Mucosa of descending colon (tissue), 3 donors: ENCODE measurements at places on chromosomes 6 and 20. TPM values are rescaled to one million over a fixed set of nuclear protein-coding genes. Genes with fewer than 3 reads are reported as not detected.

Gene RALY
- 229 TPM for total RNA-seq

Gene QRSL1
- total RNA-seq = 15.2 TPM

Gene USP49
- total RNA-seq = 3.7 TPM

Gene TM9SF4
- 54.1 TPM for total RNA-seq

- DNase-seq = peak; percentile 62
These were observed 16.6 kb upstream of the TRIM27 start for GRCh38 chr6:28940294-28940857.

GRCh38 chr20:3473324-3473723 is 2.5 kb downstream of the ATRN start:
- no peak for DNase-seq

DNA sequence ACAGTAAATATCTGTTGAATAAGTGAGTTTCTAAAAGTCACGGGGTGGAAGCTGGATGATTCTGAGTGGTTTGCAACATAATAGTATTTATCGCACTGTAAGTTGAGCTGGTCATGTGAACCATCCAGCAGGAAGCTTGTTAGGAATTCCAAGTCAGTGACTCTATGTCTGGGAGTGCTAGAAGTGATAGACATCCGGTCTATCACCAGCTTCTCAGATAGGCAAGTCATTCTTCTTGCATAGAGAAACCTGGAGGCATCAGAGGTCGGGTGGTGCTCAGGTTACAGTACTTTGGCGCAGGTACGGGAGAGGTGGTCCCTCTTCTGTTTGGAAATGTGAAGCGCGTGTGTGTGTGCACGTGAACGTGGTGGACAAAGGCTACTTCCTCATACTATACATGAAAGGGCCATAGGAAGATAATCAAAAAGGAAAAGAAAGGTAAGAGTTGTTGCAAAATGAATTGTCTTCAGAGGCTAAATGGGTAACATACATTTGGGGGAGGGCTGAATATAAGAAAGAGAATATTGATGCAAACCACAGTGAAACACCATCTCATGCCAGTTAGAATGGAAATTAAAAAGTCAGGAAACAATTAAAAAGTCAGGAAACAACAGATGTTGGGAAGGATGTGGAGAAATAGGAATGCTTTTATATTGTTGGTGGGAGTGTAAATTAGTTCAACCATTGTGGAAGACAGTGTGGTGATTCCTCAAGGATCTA is 299.3 kb upstream of the ZFP64 start:
- no peak for DNase-seq

GRCh38 chr20:10927936-10928840 is 254.4 kb upstream of the JAG1 start:
- DNase-seq = no peak

DNA sequence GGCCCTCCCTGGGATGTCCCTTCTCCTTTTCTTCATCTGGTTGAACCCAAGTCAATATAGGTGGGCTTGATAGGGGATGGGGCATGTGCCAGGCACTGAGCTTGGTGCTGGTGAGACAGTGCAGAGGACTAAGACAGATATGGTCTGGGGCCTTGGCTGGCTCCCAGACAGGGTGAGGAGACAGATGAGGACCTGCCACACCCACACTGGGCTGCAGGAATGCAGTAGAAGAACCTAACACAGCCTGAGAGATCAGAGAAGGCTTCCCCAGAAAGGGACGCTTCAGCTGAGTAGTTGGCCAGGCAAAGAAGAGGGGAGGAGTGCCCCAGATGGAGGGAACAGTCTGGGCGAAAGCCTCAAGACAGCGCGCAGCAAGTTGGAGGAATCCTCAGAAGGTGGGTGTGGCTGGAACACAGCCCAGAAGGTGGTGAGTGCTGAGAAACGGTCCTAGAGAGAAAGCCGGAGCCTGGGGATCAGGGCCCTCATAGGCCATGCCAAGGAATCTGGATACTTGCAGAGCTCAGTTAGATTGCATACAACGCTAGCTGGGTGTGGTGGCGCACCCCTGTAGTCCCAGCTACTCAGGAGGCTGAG is 26.4 kb downstream of the CD40 start:
- no peak for DNase-seq

DNA sequence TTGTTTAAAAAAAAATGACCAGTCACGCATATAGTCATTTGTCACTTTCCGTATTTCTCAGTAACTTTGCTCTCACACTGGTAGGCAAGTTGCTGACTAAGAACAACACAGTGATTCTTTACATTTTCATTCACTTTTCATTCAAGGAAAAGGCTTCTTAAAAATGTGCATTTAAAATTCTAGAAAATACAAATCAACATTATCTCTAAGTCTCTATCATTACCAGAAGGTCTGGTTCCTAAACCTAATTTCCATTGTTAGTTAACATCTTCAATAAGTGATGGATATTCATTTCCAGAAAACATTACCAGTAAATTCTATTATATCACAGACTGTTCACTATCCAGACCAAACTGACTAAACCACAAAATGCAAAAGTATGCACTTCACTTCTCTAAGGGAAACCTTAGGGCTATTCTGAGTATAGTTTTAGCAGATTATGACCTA is 115.3 kb downstream of the AHI1 start:
- DNase-seq = no peak

GRCh38 chr6:4313044-4313686 is 177.8 kb upstream of the ECI2 start:
- peak; percentile 63 for DNase-seq

DNA sequence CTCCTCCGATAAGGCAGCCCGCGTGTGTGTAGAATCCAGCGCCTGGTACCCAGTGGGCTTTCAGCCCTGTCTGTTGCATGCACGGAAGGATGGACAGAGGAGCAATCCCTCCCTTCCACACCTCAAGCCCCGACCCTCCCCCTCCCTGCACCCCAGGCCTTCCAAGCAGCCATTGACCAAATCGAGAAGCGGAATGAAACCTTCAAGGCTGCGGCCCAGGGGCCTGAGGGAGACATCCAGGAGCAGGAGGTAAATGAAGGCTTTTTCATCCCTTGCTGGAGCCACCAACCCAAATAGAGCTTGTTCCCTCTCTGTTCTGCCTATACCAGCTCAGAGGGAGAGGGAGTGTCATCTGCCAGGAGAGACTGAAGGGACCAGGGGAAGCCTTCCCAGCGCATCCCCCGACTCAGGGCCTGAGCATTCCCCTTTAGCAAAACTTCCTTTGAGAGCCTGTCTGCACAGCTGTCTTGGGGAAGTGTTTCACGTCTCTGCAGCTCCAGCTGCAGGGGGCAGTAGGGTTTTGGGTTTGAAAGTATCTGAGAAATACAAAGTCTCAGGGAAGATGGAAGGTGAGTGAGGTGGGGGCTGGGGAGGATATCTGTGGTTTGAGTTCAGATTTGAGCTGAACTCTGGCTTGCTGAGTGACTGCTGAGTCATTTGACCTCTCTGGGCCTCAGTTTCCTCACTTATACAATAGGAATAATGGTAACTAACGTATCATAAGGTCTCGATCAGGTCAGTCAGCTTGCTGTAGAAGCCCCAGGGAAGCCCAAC is 16.1 kb downstream of the FGD2 start:
- no peak for DNase-seq

- DNase-seq = no peak
These were observed 13.6 kb downstream of the GINS1 start for GRCh38 chr20:25421102-25421501.

DNA sequence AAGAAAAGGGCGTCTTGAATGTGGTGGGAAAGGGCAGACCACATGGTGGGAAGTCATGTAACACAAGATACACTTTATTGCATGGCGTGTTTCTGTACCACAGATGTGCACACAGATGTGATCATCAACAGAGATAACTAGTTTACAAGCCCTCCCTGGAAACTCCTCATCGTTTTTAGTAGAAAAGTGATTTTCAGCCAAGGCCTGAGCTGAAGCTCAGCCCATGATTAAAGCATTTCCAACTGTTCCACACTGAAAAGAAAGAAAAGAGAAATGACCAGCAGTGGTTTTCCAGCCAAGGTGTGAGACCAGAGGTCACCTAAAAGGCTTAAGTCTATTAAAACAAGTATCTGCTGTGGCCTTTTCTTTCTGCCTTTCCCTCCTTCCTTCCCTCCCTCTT is 463.9 kb upstream of the JAG1 start:
- no peak for DNase-seq

DNA sequence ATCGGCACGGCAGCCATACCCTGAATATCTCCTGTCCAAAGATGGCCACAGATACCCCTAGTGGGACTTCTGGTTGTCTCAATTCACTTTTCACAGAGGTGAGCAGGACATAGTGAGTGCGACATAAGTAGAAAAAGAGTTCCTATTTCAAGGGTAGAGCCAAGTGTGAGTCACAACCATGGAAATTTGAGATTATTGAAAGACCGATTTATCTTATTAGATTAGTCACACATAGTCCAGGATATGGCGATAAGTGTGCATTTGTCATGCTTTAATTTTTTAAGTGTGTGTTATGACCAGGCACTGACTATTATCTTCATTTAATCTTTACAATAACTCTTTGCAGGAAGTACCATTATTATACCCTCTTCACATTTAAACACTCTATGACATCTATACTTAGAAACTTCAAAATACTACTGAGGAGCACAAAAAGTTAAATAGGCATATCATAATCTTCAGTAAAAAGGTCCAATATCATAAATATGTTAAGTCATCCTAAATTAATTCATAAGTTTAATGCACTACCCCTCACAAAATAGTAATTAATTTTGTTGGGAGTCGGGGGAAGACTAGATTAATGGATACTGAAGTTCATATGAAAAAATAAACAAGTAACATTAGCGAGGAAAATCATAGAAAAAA is 13.4 kb upstream of the TNFAIP3 start:
- DNase-seq = no peak
